ENCODE measurements at places on chromosomes 16 and 17.

DNA sequence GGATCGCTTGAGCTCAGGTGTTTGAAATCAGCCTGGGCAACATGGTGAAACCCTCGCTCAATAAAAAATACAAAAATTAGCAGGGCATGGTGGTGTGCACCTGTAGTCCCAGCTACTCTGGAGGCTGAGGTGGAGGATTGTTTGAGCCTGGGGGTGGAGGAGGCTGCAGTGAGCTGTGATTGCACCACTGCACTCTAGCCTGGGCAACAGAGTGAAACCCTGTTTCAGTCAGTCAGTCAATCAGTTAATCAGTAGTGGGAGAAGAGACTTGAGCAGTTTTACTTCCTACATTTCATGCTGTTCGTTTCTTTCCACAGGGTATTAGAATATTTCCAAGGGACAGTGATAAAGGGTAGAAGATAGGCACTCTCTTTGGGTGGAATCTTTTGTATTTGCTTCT is 8.8 kb downstream of the MAP3K3 start:
- no peak for DNase-seq

DNA sequence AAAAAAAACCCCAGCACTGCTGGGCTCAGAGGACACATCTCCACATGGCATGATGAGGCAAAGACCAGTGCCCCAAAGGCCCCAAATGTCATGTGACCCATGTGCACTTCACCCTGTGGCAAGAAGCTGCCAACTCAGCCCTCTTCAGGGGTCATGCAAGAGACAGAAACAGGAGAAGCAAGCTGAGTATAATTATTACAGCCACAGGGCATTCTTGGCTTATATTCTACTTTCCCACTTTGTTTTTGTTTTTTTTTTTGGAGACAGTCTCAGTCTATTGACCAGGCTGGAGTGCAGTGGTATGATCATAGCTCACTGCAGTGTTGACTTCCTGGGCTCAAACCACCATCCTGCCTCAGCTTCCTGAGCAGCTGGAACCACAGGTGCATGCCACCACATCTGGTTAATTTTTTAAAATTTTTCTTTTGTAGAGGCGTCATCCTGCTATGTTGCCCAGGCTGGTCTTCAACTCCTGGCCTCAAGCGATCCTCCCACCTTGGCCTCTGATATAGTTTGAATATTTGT is 32.7 kb upstream of the LITAF start:
- peak; percentile 84 for DNase-seq

DNA sequence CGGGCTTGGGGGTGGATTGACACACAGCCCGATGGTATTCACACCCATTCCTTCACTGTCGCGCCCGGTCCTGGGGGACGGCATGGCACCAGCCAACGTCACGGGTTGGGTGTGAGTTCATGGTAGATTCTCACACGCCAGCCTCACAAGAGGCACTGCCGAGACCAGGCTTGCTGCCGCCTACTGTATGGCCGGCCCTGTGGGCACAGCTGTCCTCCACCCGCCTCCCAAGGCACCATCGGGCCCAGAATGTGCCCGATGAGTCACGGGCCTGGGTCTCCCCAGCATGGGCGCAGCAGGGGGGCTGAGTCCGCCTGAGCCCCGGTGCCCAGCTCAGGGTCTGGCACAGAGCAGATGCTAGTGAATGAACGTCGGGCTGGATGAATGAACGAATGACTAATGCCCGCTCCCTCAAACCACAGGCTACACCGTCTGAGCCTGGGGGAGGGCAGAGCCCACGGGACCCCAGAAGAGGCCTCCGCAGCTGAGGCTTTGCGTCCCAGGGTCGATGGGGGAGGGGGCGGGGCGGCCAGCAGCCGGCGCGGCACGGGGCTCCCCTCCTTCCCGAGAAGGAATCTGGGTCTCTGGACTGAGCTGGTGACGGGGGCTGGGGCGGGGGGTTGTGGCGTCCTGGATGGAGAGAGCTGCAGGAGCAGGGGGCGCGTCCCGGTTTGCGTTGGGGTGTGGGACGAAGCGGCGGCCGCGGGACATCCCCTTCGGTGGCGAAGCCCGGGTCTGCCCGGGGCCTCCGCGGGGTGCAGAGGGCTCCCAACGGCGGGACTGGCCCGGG is 829 bp downstream of the PITPNM3 start:
- no peak for DNase-seq

DNA sequence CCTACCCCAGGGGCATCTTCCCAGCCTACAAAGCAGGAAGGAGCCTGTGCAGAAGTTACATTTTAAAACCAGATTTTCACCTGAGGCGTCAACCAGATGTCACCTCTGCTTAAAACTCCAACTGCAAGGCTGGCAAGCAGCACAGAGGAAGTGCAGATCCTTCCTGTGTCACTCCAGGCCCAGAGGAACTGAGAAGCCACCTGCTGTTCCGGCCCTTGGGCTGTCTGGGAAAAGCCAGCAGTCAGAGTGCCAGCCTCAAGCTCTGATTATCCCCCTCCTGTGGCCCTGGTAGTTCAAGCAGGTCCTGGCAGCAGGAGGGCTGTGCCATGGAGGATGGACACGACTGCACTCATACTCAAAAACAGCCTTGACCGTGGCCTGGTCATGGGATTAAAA is 10.2 kb downstream of the POLR2C start:
- DNase-seq = no peak

DNA sequence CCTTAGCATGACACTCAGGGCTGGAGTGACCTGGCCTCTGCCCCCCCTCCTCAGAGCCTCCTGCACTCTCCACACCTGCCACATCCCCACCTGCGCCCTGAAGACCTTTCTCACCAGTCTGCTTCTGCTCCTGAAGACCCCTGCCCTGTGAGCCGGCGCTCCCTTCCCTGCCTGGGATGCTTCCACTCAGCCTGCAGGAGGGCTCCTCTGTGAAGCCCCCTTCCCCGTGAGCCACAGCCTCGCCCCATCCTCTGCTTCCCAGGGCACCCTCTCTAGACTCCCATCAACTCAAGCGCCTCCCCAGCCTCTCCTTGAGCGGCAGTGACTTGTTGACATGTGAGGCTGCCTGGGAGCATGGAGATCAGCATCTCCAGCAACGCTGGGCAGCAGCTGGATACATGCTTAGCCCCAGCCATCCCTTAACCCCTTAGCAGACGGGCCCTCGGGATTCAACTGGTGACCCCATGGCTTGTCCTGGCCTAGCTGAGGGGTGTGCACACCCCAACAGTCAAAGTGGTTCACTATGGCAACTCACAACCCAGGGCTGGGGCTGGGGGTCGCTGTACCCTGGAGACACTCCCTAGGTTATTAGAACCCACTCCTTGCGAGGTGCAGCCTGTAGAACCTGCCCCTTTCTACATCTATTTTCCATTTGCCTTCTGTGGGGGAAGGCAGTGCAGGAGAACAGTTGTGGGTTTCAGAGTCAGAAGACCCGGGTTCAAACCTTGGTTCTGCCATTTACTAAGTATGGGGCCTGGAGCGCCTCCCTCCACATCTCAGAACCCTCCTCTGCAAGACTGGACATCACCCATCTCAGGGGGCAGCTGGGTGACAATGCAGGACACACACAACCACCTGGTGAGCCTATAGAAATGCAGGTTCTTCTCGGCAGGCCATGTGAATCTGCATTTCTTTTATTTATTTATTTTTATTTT is 21.5 kb downstream of the TMEM235 start:
- DNase-seq = no peak

DNA sequence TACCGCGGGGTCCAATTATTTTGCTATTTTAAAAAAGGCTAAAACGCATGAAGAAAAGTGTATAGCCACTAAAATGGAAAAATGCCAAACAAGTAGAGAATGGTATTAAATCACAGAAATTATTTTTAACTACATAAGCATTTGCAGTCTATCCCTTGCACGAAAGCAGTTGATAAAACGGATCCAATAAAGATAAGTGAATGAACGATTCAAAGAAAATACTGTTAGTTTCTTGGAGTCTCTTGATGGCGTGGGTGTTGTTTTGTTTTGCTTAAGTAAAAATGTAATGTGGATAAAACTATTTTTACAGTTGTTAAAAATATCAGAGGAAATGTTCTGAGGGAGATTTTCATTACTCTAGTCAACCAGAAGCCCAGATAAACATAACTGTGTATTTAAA is 9.3 kb downstream of the HS3ST3A1 start:
- no peak for DNase-seq
